ENCODE measurements at places on chromosomes 16 and 17. TPM values are rescaled to one million over a fixed set of nuclear protein-coding genes. Genes with fewer than 3 reads are reported as not detected.

The LGALS9B gene
- not detected for total RNA-seq

The ULK2 gene
- 13.3 TPM for total RNA-seq

The MTSS2 gene
- 94.6 TPM for total RNA-seq

The CHST4 gene
- not detected for total RNA-seq

The LRRC46 gene
- total RNA-seq: not detected

The KIAA0753 gene
- 3.2 TPM for total RNA-seq

The KRTAP1-1 gene
- not detected for total RNA-seq

The MYH2 gene
- 4,245 TPM for total RNA-seq

The C1QTNF8 gene
- not detected for total RNA-seq

The CCL3 gene
- 0.68 TPM for total RNA-seq

The ABCC11 gene
- 0.13 TPM for total RNA-seq
